ENCODE measurements at places on chromosomes 2 and 18.

- DNase-seq, result no peak
Measured at GRCh38 chr2:37318401-37318800, 6.2 kb downstream of the PRKD3 start.

DNA sequence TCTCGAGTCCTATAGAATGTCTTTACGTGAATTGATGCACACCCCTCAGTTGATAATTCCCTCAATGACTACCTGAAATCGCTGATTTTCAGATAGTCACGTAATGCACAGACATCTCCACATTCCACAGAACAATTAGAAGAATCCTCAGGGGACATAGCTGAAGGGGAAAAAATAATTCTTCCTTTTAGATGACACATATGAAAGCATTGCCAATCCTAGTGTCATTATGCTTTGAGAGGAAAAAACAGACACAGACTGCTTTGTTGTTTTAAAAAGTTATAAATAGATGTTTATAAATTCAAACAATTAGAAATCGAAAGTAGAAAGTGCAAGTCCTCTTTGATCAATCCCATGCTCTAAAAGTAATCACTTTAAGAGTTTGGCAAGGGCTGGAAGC is 100.6 kb upstream of the FN1 start:
- no peak for DNase-seq

DNA sequence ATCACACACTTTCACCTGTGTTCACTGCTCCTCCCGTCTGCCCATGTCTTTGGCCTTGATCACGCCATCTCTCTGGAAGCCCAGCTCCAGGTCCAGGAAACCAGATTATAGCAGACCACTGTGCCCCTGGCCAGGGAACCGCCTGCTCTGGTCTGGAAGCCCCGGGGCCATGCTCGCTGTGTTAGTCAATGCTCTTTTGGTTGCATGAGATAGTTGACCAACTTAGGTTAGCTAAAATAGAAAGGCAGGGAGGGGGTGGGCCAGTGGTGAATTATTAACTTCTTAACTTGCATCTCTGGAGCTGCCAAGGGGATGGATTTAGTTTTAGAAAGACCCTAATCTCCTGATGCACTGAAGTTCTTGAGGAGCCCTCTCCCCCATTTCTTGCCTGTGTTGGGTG is 232.7 kb downstream of the AGAP1 start:
- DNase-seq, result no peak

GRCh38 chr18:5197461-5197860 is 404 bp upstream of the AKAIN1 start:
- no peak for DNase-seq

Data from osteoblast (primary cell).